ENCODE measurements at places on chromosomes 12 and 14. TPM values are rescaled to one million over a fixed set of nuclear protein-coding genes. Genes with fewer than 3 reads are reported as not detected.

GRCh38 chr12:43287706-43288383, 264.2 kb downstream of the ADAMTS20 start:
- no peak for DNase-seq

- DNase-seq, result no peak
Measured at GRCh38 chr12:121713257-121713777, 765 bp downstream of the TMEM120B start.

DNA sequence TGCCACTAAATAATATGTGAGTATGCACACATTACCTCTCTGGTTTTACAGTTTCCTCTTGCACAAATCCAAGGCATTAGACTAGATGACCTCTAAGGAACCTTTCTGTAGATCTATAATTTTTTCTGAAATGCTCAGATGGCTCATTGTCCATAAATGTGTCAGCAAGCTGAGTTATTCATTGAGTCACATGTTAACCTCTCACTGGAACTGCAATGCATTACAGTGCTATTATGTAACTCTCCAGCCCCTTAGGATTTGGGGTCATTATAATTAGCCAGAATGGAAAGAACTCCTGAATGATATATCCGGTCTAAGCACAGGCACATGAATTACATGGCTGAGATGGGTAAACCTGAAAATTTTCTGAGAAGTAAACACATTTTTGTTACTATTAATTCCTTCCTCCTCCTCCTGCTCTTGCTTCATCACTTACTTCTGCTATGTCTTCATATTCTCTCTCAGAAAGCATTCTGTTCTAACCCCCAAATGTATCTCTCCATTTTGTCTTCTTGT, 20.3 kb upstream of the DRAM1 start:
- DNase-seq, result no peak

DNA sequence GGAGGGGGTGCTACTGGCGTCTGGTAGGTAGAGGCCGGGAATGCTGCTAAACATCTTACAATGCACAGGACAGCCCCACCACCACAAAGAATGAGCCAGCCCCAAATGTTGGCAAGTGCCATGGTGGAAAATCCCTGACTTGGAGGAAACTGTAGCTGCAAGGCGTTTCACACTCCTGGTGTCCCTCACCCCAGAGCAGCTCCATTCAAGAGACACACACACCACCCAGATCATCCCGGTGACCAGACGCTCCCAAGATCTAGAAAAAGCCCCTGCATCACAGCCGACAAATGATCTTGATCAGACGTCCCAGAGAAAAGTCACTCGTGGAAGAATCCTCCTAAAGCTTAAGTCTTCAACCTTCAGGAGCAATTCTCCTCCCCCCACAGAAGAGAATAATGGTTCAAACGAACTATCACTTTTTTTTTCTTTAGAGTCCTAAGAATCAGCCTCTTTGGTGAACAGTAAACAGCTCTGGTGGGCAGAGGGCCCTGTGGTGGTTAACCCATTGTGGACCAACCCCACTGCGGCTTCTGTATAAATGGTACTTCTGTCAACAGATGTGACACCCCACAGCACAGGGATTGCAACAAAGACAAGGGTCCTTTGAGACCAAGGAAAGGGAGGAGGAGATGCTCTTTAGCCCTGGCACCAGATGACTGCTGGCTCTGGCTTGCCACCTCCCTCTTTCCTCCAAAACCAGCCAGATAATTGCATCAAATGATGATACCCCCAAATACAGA, 2.7 kb downstream of the GLTP start:
- no peak for DNase-seq

The KIF5A gene
- total RNA-seq, result 1.5 TPM

The CDCA3 gene
- 12.3 TPM for total RNA-seq
